Right ventricle myocardium superior (tissue), 1 donor: ENCODE measurements at places on chromosomes 4 and X.

DNA sequence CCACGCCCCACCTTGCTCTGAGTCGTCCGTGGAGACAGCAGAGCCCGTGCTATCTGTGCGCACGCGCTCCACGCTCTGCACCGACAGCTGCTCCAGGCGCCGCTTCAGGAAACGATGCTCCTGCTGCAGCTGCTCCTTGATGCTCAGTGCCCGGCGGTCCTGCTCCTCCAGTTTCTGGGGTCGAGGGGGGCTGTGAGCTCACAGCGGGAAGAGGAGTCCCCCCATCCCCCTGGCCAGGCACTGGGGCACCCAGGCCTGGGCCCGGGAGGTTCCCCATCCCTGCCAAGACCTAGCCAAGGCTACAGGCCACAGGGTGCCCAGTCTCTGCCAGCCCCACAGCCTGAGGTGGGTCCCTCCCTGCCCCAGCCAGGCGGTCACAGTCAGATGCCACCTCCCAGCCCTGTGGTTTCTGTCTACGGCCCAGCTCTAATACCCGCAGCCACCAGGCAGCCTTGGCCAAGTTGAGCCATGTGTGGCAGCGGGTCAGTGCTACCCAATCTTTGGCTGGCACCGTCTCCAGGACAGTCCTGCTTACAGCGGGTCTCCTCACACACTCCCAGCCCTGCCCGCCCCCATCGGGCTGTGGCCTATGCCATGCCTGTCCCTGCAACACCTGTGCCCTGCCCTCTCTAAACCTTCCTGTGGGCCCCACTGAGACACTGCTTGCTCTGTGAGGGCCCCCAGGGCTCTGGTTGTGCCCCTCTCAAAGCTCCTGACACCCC lies 9.3 kb upstream of the HAUS3 start:
- DNase-seq: no peak

- no peak for DNase-seq
These were observed 37.2 kb upstream of the MAGEA4 start for GRCh38 chrX:151875270-151876026.

GRCh38 chrX:37800717-37801116 lies 20.9 kb downstream of the CYBB start:
- no peak for DNase-seq

DNA sequence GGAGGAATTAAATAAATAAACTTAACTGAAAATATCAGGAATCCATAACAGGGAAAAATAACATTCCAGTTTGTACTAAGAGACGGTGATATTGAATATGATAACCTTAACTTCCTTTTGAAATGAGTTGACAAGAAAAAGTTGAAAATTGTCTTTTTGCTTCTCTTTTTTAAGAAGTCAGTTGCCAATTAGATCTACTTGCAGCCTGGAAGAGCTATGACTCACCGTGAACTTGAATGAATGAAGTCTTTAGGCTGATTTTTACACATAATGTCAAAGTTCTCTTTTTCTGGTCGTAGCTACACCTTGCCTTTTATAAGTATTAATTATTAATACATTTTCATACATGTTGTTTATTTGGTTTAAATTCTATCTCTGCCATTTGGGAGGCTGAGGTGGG lies 94.4 kb upstream of the HPGD start:
- DNase-seq: no peak

GRCh38 chrX:105650986-105651385 lies 171.4 kb upstream of the NRK start:
- DNase-seq: no peak

GRCh38 chr4:47198791-47199190 lies 167.4 kb downstream of the GABRB1 start:
- DNase-seq: no peak

- peak; percentile 30 for DNase-seq
These were observed 14.3 kb downstream of the LRPAP1 start for GRCh38 chr4:3517731-3518510.

DNA sequence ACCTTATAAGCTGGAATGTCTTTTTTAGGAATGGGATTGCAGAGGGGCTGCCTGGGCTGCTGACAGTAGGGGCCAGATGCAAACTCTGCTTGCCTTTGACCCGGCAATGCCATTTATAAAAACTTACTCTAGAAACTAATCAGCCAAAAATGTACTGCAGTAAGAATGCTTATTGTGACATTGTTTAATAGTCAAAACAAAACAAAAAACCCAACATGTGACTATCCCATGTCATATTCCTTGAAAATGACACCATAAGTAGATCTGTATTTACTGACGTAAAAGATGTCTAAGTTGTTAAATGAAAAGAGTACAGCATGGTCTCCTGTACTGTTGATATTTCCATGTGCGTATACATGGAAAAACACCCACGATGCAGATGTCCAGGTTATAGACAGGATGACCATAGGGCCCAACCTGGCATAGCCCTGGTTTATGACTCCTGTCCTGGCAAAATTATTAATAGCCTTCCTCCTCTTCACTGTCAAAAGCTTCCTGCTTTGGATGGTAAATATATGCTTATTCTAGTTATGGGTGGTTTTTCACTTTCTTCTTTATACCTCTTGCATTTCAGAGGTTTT lies 138.9 kb downstream of the PTTG2 start:
- DNase-seq: no peak

- no peak for DNase-seq
These were observed 603.7 kb downstream of the GRXCR1 start for GRCh38 chr4:43496188-43496587.

DNA sequence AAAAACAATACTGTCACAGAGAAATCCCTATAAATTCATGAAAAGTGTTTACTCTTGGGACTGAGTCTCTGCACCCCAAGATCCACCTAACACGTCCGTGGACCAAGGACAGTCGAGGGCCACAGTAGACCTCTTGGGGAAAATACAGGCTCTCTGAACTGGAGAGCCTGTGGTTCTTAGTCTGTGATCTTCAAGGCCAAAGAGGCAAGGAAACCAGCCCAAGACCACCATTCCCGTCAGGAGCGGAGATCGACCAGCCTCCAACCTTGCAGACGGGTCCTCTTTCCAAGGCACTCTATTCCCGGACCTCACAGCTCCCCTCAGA lies 1.6 kb upstream of the APBB2 start:
- no peak for DNase-seq
